ENCODE measurements at places on chromosomes 12 and 14.

GRCh38 chr14:85319101-85319500 is 210.8 kb upstream of the FLRT2 start:
- DNase-seq: no peak

DNA sequence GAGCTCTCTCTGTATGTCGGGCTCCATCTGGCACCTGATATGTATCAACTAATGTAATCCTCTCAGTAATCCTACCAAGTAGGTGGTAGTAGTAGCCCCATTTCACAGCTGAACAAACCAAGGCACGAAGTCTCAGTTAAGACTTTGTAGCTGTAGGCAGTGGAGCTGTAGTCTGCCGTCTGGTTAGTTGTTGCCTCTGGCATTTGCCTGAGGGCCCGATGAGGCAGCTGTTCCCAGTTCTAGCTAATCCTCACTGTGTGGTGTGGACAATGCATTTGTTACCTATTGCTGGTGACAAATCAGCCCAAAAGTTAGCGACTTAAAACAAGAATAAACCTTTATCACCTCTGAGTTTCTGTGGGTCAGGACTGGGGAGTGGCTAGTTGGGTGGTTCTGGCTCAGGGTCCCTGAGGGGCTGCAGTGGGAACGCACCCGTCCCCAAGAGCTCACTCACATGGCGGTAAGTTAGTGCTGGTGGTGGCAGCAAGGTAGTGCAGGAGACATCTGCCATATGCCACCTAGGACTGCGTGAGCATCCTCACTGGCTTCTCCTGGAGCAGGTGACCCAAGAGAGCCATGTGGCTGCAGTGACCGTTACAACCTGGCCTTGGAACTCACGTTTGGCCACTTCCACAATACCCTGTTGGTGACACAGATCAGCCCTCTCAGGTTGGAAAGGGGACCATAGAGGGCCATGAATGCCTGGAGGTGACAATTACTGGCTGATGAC is 5.6 kb downstream of the AACS start:
- DNase-seq: no peak

- no peak for DNase-seq
Measured at GRCh38 chr12:119589634-119590033, 3.9 kb upstream of the TMEM233 start.

DNA sequence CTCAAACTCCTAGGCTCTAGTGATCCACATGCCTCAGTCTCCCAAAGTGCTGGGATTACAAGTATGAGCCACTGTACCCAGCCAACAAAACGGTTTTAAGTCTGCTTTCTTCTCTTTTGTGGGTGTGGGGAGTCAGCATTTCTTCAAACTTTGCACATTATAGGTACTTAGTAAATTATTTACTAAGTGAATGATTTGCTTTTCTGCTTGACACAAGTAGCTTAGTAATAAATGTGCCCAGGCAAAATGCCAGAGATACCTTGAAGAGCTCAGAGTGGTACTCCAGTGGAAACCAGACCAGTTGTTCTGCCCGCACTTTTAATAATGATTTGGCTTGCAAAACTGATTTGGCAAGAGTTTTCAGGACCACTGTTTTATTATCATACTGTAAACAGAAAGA is 15.0 kb downstream of the DEPDC4 start:
- DNase-seq: no peak

GRCh38 chr12:118299791-118300460 is 72.8 kb downstream of the TAOK3 start:
- DNase-seq: no peak

DNA sequence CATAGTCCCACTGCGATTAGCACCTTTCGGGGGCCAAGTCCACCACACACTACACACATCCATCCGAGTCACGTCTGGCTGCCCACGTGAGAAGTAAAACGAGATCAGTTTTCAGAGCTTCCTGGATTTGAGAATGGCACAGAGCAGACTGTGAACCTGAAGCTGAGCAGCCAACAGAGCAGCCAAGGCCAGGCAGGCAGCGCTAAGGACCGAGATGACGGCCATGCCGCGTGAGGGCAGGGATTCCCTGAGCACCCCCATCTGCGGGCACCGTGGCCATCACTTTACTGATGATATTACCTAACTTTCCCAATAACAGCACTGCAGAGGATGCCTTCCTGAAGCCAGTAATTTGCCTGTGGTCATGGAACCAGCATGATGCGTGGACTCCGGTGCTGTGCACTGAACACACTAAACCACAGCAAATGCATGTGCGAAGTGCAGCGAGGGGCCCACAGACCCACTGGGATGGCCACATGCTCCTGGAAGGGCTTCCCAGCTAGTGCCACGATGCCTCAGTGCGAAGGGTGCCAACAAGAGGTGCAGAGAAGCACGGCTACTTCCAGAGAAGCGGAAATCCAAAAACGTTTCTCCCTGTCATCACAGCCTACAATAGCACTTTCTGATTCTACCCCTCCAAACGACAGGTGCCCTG is 56.0 kb downstream of the RNF34 start:
- DNase-seq: no peak
